ENCODE measurements at places on chromosomes 12 and 14.

- DNase-seq, result no peak
These were observed 13.5 kb downstream of the BMP4 start for GRCh38 chr14:53942970-53943750.

DNA sequence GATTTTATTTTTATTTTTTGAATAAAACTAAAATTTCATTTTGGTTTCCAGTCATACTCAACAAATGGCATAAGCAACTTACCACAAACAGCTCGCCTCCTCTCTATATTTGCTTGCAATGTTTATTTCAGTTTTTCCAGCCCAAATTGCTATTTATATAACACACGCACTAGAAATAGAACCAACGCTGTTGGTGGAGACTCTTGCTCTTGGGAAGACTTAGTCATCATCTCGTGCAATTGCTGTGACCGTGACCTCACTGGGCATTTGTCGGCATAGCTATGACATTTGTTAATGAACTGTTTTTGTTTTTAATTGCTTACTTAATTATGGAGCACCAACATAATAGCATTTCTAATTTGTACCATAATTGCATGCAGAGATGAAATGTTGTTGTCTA lies 153.1 kb upstream of the OTX2 start:
- no peak for DNase-seq

DNA sequence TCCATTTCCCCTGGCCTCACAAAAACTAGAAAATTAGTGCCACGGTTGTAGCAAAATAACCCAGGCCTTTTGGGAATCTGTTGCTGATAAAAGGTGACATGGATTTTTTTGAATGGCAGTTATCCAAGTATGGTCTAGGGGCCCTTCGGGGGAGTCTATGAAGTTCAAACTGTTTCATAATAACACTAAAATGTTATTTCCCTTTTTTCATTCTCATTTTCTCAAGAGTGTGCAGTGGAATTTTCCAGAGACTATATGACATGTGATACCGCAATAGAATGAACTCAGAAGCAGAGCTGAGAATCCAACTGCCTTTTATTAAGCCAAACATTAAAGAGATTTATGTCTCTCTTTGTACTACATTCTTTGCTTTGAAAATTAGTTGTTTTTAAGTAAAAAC lies 26.9 kb downstream of the GSTZ1 start:
- no peak for DNase-seq

GRCh38 chr12:71041476-71041875 lies 116.3 kb downstream of the TSPAN8 start:
- no peak for DNase-seq

GRCh38 chr14:93003945-93004698 lies 81.2 kb downstream of the CHGA start:
- DNase-seq, result no peak

- DNase-seq, result no peak
These were observed 175.3 kb downstream of the KIF26A start for GRCh38 chr14:104313674-104314073.

DNA sequence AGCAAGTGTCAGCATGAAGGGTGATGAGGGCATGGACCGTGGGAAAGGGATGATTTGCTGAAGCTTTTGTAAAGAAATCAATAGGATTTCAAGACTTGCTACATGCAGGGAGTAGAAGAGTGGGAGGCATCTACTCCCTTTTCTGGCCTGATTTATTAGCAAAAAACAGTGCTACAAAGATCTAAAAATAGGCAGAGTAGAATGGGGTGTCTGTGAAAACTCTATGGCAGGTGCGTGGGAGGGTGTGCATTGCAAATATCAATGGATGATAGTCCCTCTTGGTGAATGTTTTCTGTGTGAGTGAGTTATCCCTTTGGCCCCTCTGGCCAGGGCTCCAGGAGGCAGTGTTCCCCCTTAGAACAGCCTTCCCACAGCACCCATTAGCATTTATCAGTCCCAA lies 139.0 kb downstream of the SMOC1 start:
- DNase-seq, result no peak

- no peak for DNase-seq
These were observed 11.0 kb downstream of the SPRYD3 start for GRCh38 chr12:53067993-53068770.

DNA sequence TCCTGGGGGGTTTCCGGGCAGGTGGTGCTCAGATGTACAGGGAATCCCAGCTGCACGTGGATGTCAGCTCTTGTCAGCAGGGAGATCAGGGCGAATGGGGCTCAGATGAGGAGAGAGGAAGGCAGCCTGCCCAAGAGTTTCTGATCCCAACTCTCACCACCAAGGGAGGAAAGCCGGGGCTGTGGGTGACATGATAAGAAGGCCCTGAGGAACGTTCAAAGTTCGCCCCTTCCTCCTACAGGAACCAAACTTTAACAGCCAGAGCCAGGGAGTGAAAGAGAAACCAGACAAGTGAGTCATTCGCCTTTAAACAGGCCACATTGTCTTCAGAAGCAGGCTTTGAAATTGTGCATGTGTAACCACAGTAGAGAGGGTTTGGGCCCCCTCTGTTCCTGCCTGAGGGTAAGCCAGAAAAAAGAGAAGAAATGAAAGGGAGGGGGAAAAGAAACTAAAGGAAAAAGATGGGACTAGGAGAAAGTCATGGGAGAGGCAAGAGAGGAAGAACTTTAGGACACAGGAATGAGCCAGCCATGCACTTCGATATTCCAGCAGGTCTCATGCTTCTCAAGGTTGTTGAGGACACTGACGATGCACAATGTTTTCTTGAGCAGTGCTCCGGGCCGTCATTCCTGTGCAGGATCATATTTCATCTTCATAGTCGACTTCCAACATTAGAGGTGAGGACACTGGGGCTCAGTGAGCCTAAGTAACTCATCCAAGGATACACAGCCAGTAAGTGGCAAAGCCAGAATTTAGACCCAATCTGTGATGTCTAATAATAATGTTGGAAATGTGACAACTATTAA lies 691.4 kb upstream of the TBX3 start:
- no peak for DNase-seq

DNA sequence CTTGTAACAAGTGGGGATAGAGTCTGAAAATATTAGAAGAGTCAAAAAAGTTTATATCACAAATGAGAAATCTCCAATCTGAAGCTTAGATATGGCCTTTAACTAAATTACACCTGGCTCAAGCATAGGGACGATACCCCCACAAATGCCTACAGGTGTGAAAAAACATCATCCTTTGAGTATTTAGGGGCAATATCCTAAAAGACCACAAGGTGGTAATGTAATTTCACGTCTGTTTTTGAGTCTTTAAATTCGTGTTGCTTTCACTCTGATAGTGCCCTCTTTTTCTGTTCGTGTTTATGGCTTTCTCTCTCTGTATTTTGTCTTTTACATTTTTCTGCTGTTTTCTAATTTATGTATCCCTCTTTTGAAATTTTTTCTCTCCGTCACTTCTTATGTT lies 84.3 kb downstream of the ETNK1 start:
- no peak for DNase-seq

GRCh38 chr14:59305231-59305630 lies 116.8 kb downstream of the DAAM1 start:
- no peak for DNase-seq

DNA sequence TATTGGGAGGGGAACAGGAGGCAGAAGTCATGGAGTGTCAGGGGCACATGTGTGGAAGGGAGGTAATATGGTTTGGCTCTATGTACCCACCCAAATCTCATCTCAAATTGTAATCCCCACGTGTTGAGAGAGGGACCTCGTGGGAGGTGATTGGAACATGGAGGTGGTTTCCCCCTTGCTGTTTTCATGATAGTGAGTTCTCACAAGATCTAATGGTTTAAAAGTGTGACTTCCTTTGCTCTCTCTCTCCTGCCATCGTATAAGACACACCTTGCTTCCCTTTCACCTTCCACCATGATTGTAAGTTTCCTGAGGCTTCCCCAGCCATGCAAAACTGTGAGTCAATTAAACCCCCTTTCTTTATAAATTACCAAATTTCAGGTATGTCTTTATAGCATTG lies 41.6 kb upstream of the CDK17 start:
- DNase-seq, result no peak

DNA sequence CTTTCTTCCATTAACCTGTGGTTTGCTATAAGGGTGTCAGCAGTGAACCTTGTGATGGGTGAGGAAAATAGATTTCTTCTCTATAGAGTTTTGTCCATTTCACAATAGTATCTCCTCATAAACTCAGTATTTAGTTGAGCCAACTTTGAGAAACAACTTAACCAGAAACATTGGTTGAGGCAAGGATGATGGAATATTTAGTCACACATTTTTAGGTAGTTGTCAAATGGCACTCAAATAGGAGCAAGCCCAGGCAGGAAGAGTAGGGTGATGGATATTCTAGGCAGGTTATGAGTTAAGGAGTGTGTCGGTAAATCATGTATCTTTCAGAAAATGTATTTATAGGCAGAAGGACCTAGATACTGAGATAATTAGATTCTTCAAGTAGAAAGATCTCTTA lies 1267.6 kb downstream of the SLC16A7 start:
- no peak for DNase-seq

GRCh38 chr12:51181558-51181957 lies 8.6 kb upstream of the TFCP2 start:
- DNase-seq, result no peak

DNA sequence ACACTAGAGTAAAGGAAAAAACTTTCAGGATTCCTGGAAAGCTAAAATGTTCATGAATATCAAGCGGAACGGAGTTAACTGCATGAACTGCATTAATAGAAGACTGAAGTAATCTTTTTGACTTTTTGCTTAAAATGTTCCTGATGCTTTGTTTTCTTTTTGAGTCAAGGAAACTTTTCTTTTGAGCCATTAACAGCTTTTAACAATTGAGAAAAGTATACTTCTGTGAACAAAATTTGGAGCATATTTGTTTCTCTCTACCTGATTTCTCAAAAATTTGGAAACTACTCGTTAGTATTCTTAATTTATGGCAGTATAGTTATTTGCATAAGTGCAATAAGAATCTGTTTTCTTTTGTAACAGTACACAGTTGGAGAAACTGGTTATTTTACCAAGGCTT lies 78.5 kb downstream of the CALM1 start:
- DNase-seq, result no peak

DNA sequence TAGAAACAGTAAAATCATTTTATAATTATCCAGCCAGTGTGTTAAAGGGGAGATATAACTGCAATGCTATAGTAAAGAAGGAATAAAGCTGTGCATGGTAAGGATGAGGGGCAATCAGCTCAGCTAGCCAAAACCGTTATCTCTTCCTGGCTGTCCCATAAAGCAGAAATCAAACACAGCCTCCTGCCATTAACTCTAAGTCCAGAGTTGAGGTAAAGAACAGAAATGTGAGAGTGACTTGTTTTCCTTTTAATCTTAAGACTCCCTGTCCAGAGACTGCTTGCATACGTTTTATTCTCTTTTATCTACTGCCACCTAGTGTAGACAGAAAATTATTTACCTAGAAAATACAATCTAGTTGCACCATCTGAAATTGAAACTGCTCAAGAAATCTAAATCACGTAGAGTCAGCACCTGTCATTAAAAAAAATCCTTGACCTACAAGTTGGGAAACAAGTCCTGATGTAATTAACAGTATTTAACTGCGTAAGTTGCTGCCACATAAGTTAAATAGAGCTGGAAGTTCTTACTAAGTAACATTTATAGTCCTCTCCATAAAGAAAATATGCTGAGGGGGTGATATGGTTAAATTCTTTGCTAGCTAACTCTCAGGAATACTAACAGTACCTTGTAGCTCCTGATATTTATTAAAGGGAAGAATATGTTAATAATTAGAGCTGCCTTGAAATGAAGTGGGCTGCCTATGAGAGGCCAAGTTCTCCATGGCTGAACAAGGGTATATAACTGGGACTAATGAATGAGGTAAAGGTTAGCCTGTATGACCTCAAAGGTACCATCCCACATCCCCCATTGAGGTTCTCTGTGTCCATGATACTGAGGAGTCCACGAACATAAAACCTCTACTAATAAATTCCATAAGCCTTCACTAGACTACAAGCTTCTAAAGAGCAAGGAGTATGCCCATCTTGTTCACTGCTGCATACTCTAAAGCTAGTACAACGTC lies 62.7 kb downstream of the GALNT4 start:
- no peak for DNase-seq

- no peak for DNase-seq
These were observed 105.8 kb downstream of the SAMD4A start for GRCh38 chr14:54672688-54673087.

DNA sequence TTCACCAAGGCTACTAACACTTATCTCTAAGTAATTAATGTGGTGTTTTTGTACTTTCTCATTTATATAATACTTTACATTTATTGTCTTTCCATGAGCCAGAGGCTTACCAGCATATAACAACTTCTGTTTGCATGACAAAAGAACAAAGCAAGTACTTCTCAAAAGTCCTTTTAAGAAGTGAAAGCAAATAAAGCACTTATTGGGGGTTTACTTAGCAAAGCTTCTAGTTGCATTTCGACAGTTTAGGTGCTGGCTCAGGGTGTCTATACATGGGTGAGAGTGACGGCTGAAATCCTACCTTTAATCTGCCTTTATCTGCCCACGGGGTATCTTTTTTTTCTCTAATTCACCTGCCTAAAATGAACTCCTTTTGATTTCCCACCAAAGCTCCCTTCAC lies 21.0 kb upstream of the DCN start:
- no peak for DNase-seq

GRCh38 chr14:88029500-88029899 lies 24.6 kb downstream of the GPR65 start:
- no peak for DNase-seq

GRCh38 chr12:78060186-78060585 lies 229.5 kb downstream of the NAV3 start:
- DNase-seq, result no peak

GRCh38 chr14:29462772-29463171 lies 464.9 kb downstream of the PRKD1 start:
- DNase-seq, result no peak

- no peak for DNase-seq
These were observed 205.2 kb downstream of the PAX9 start for GRCh38 chr14:36866867-36867266.

DNA sequence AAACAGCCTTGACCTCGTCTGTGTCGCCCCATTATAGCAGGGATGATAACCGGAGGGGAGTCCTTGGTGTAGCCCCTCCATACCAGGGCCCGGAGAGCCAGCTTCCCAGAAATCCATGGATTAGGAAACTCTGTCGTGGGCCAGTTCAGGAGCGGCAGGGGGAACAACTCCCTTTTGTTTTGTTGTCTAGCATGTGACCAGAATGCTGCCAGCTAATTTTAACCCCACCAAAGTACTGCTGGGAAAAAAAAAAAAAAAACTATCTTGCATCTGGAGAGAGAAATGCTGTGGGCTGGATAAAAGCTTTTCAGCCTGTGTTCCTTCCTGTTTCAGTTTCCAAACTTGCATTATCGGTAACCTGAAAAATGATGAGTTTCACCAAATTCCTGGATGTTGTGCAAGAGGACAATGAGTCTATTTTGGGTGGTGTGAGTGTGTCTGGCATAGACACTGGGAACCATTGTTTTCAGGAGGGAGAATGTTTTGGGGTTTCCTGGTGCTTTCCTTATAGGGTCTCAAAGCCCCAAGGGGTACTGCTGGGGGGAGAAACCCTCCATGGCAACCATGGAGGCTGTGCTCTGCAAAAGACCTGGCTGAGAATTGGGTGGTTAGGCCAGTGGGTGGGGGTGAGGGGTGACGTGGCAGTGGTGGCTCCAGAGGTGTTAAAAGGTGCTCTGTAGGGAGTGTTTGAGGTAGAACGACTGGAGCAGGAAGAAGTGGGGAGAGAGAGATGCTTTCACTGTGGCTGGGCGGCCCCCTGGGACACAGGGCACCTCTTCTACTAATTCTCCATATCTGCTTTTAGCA lies 14.9 kb upstream of the IRF2BPL start:
- DNase-seq, result peak; percentile 73

Data from stimulated activated CD8-positive, alpha-beta memory T cell treated with anti-CD3 and anti-CD28 coated beads, Interleukin-4, amount 100 ng/mL, for 48 hours (primary cell).